Purkinje cell (primary cell): ENCODE measurements at places on chromosomes 4 and X. TPM values are rescaled to one million over a fixed set of nuclear protein-coding genes. Genes with fewer than 3 reads are reported as not detected.

Gene NUDT10
- 11.0 and 16.6 TPM in 2 replicates for polyA plus RNA-seq

Gene H2BW1
- not detected in 2 replicates for polyA plus RNA-seq

Gene PARM1
- polyA plus RNA-seq, result 6.5 and 9.5 TPM in 2 replicates

Gene NUDT11
- 6.3 and 17.3 TPM in 2 replicates for polyA plus RNA-seq

Gene EDNRA
- polyA plus RNA-seq, result 0.76 and 0.83 TPM in 2 replicates

Gene AWAT1
- polyA plus RNA-seq, result not detected in 2 replicates

Gene TEX13B
- not detected in 2 replicates for polyA plus RNA-seq

Gene CSAG3
- polyA plus RNA-seq, result not detected in 2 replicates

Gene RGN
- polyA plus RNA-seq, result 9.6 and 21.0 TPM in 2 replicates

Gene PAK3
- polyA plus RNA-seq, result 23.9 and 29.5 TPM in 2 replicates

Gene C1QTNF7
- 0.07 TPM in 1 of 2 replicates, not detected in the other for polyA plus RNA-seq

Gene UFSP2
- polyA plus RNA-seq, result 70.3 and 79.4 TPM in 2 replicates

Gene CYTL1
- not detected in 2 replicates for polyA plus RNA-seq
